ENCODE measurements at places on chromosomes 6 and 20.

GRCh38 chr20:50338479-50339391 lies 148.1 kb downstream of the CEBPB start:
- no peak for DNase-seq

- DNase-seq, result no peak
Observed at GRCh38 chr20:38926934-38927616, 858 bp downstream of the FAM83D start.

GRCh38 chr20:42635699-42636411 lies 553.9 kb downstream of the PTPRT start:
- no peak for DNase-seq

GRCh38 chr6:107408714-107409113 lies 50.6 kb downstream of the PDSS2 start:
- DNase-seq, result no peak
